Fibroblast of skin of back (primary cell): ENCODE measurements at places on chromosomes 2 and 18.

GRCh38 chr18:62377131-62377807 is 52.2 kb downstream of the TNFRSF11A start:
- no peak for DNase-seq

- peak; percentile 45 for DNase-seq
Observed at GRCh38 chr18:57437766-57438671, 2.8 kb downstream of the ONECUT2 start.

DNA sequence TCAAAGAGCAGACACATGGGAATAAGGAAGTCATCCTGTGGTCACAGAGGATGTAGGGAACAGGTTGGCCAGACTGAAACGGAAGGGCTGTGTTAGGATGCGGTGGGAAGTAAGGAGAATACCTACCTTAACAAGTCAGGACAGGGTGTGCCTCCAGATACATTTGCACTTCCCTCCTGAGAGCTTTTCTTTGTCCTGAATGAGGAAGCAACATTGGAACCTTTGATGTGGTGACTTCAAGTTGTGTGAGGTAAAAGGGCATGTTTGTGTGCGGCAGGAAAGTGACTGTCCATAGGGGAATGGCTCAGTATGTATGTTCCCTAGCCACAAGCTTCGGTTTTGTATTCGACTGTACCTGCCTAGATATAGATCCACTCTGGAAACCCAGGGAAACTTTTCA is 24.9 kb upstream of the LRRTM1 start:
- no peak for DNase-seq

GRCh38 chr2:71473346-71474031 is 20.1 kb downstream of the DYSF start:
- no peak for DNase-seq

DNA sequence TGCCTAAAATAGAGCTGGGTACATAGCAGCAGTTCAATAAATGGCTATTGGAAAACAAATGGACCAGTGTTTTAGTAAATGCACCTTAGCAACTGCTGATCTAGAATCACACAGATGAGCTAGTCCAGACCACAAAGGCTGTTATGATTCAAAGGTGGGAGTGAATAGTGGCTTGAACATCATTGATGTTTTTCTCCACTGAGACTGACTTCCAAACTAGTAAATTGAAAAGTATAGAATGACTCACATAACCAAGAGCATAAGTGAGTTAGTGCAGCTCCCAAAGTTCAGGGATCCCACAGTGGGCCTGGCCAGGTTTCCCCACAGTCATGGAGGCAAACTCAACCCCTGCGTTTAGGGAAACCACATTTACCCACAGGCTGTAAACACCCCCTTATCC is 106.7 kb upstream of the YPEL5 start:
- DNase-seq, result no peak

DNA sequence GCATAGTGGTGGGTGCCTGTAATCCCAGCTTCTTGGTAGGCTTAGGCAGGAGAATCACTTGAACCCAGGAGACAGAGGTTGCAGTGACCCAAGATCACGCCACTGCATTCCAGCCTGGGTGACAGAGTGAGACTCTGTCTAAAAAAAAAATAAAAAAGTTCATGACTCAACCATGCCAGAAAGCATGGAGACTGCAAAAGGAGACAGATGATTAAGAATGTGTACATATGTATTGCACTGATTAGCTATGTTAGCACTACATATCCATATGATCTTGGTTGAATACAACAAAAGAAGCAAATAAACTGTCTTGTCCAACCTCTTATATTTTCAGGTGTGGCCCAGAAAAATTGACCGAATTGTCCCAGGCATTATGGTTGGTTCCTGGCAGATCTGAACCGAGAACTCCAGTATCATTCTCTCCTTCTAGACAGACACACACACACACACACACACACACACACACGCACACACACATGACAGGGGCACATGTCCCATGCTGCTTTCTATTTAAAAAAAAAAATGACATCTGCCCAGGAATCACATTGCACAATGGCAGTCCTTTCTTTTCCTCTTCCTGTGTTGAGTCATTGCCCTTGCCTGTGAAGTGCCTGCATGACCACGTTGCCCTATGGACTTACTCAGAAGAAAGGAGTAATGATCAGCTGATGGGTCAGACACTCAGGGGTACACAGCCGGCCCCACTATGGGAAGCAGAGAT is 65.6 kb downstream of the MYCN start:
- no peak for DNase-seq

DNA sequence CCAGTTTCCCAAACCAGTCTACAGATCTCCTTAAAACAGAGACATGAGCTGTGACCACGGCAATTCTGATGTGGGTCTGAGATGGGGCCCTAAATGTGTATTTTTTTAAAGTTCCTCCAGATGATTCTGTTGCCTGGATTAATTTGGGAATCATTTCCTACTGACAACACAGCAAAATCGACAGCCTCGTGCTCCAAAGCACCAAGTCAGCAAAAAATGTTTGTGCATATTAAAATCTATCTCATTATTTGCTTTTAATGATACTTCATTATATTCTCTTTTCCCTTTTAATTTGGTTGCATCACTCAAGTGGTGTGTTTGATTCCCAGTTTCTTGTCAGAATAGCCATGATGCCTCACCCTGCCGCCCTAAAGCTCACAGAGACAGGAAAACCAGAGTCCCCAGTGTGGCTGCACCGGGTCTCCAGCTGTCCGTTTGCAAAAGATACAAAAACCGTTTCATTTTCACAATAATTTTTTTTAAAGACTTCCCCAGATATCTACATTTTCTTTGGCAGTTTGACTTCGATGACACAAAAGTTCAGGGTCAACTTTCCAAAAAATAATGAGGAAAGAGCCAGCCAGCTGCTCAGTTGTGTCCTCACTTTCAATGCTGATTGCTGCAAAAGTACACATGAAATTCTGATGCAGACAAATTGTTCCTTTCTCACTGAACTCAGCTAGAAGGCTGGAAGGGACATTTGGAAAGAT is 443.2 kb upstream of the ID2 start:
- no peak for DNase-seq

DNA sequence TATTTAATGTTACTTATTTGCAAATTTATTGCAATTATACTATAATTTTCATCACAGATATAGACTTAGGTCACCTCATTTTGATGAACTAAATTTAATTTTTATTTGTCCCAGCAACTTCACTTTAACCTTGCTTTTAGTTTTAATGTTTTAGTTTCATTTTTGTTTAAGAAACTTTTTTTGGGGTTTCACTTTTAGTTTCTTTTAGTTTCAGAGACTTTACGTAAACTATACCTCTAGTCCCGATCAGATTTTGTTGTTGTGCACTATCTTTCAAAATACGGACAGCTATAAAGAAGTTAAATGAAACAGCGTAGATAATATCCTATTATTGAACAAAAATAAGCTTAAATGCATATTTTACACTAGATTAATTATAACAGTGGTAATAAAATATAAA is 460.5 kb downstream of the ERBB4 start:
- DNase-seq, result no peak

DNA sequence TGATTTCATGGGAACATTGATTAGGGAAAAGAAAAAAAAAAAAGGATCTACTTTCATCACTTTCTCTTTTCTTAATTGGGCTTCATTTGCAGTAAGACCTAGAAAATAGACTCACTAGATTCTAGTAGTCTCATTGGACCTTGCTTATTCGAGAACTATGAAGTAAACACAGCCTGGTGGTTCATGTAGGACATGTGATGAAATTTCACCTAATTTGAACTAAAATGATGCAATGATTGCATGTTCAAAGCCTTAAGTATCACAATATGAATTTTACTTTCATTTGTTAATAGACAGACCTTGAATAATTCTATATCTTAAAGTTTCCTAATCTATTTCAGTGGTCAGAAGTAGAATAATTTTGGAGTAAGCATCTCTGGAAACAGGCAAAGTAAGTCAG is 688.9 kb upstream of the NRXN1 start:
- no peak for DNase-seq

GRCh38 chr18:5431836-5432575 is 111.8 kb downstream of the EPB41L3 start:
- DNase-seq, result no peak

- no peak for DNase-seq
Observed at GRCh38 chr18:7830468-7830867, 263.4 kb downstream of the PTPRM start.

DNA sequence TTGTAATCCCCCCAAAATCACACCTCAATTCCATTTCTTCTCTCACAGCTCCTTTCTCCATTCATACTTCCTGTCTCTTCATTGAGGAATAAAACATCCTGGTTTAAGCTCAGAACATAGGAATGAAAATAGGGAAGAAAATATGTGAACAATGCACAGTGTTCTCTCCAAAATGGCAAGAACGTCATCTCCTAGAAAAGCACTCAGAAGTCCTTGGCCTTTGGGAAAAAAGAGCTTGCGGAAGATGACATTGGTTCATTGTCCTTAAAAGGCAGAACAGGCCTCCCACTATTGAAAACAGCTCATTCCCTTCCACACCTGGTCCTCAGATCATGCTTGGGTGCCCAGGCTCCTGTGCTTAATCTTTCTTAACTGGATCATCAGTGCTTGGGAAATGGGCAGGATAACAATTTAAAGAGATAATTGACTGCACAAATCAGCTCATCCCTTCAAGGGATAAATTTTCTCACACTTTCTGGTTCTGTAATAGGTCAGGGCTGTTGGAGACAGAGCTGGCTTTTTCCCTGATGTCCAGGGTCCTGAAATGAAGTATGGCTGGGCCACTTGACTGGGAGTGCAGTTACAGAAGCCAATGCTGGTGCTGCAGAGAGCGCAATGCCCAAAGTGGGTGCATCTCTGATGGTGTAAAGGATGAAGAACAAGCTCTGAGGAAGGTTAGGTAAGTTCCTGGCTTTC is 69.2 kb downstream of the MARCHF4 start:
- peak; percentile 95 for DNase-seq

DNA sequence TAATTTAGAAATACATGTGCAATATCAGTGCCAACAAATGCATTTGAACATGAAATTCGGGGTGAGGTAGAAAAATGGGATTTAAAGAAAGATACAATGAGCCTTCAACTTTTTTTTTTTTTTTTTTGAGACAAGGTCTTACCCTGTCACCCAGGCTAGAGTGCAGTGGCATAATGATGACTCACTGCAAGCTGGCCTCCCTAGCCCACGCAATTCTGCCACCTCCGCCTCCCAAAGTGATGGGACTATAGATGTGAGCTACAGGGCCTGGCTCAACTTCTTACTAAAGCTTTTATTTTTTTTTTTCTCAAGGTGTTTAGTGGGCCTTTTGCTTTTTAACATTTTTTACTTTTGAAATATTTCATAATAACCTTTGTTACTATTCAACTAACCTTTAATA is 365.6 kb downstream of the LRRTM4 start:
- no peak for DNase-seq

DNA sequence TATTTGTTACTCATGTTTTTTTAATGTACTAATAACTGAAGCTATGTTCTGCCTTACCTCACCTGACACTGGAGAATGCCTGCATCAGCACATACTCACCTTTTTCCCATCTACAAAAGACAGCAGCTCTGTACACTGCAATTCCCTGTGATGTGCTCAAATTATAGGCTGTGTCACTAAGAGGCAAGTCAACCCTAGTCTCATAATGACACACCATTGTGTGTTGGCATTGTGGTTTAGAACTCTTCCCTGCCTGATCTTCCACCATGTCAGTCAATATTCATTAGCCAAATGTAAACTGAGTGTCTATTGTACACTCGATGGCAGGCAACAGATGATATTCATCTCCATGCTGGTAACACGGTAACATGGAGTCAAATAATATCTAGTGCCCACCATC is 332.1 kb upstream of the TCF4 start:
- no peak for DNase-seq

DNA sequence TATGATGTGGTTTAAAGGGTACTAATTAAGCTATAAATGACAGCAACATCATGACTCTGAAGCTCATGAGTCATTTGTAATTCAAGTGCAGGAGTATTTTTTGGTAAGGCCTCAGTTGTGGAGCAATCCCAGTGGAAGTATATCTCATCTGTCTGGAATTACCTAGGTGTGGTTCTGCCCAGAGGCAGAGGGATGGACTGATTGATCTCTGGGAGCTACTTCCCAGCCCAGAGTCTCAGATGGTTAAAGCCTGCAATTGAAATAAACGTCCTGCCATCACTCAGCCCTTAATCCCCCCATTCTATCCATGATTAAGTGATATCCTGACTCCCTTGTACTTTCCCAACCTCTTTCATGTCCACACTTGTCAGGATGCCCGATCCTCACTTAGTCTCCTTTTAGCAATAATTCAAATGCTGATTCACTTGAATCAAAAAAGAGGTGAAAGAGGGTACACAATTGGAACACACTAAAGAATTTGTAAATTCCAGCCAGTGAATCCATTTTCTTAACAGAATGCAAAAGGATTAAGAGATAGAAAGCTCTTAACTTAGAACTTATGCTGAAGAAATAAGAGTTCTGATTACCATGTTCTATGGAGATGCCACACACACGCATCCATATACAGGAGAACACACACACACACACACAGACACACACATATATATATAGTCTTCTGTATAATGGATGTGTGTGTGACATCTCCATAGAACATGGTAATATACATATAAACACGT is 664.4 kb downstream of the NYAP2 start:
- DNase-seq, result peak; percentile 63

DNA sequence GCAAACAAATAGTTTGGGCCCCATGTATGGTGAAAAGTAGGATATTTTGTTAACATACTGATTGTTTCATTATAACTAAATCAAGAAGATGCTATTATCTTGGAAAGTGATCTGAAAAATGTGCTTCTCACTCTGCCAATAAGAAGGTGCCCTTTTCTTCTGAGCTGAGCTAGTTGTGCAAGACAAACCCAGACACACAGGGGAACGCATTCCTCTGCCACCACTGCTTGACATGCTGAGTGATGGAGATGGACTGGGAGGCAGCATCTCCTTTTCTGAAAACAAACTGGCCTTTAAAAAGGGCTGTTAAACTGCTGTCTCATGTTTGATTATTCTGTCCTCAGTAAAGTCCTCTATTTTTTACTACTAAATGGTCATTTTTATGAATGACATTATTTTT is 1989.9 kb upstream of the CELF4 start:
- DNase-seq, result no peak

GRCh38 chr18:51563396-51563795 is 365.9 kb upstream of the MEX3C start:
- no peak for DNase-seq

DNA sequence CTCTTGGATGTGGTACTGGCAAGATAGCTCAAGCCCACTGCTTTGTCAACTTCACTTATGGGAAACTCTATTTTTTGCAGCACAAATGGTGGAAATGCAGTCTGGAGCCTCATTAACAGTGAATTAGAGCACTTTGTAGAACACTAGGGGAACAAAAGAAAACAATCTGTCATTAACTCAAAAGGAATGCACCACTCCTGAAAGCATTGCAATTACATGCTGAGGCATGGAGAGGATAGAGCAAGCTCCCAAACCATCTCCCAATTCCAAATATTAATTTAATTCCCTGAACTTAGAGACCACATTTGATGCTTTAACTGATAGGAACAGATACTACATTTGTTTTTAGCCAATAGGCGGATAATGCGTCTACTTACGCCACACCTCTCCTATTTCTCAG is 32.8 kb upstream of the TANC1 start:
- no peak for DNase-seq

- no peak for DNase-seq
Observed at GRCh38 chr2:187855689-187856088, 301.5 kb upstream of the TFPI start.
